PC-9 (cell line): ENCODE measurements at places on chromosomes 16 and 17. TPM values are rescaled to one million over a fixed set of nuclear protein-coding genes. Genes with fewer than 3 reads are reported as not detected.
A peak's percentile ranks its signal among the peaks of the same experiment; 100 is the strongest.

DNA sequence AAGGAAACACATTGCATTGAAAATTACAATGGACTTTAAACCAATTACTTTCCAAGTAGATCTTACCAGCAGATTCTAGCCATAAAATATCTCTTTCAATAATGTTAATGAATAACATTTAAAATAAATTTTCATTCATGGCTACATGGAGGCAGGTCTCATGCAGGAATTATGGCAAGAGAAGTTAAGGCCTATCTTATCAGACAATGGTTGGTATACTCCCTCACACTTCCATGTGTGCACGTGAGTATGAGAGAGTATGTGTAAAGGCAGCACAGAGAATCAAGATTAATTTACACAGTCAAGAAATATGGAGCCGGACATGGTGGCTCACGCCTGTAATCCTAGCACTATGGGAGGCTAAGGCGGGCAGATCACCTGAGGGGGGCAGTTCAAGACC, 76.5 kb downstream of the HELZ start:
- no peaks in the 10 kb centered on the region for H3K4me1 ChIP-seq
- DNase-seq: no peak
- H3K4me3 ChIP-seq: no peak overlapping the region
- peaks cover 14% of the 10 kb centered on the region; the same call in 1 of the 2 replicates for H3K36me3 ChIP-seq
- H3K27me3 ChIP-seq: no peaks in the 10 kb centered on the region
- no peak overlapping the region for H3K27ac ChIP-seq

- H3K4me3 ChIP-seq: no peak overlapping the region
- no peaks in the 10 kb centered on the region for H3K27me3 ChIP-seq
- no peaks in the 10 kb centered on the region for H3K36me3 ChIP-seq
- no peak overlapping the region for H3K27ac ChIP-seq
Measured at GRCh38 chr17:68172461-68172954, 75.3 kb upstream of the AMZ2 start.

DNA sequence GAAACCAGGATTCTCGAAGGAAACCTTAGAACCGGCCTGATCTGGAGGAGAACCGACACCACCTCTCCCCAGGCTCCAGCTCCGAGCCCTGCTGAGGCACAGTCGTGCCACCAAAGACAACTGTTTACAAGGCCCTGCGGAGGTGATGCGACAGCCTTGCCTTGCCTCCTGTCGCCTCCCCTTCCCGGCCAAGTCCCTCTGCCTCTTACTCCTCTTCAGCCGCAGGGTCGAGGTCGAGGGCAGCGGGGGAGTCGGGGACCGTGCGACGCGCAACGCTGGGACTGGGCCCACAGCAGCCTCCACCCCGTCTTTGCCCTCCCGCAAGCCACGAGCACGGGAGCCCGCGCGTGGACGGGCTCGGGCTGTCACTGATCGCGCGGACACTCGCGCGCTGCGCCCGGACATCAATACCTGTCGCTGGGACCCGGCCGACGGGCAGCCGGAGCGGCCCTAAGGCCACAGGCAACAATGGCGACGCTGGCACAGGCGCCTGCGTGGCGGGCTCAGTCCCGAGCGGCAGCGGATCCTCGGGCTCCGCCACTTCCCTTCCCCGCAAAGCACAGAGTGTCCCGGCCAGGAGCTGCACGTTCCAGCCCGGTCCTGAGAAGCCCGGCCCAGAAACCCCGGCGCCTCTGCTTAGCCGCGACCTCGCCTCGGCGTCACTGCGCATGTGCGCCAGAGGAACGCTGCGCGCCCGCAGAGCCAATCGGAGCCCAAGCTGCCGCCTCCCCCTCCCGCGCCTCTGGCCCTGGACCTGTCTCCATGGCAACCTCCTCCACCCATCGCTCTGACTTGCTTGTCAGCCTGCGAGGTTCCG, at the start of gene ZNF287:
Gene ZNF287, minus strand, starts transcription at position 664 of the 817 bp plus-strand sequence. CDS start 1,473 bp downstream, outside the sequence.
- H3K4me1 ChIP-seq: no peaks in the 10 kb centered on the region
- DNase-seq: peak; percentile 83
- no peak within 1 kb of the TSS for H3K4me3 ChIP-seq
- no peak within 1 kb of the TSS for H3K27ac ChIP-seq
- peaks cover 4% of the 10 kb centered on the region; the same call in 1 of the 2 replicates for H3K27me3 ChIP-seq

The RPL26 gene
- 2,320 and 2,519 TPM in 2 replicates for total RNA-seq

The PHF23 gene
- 64.5 and 65.8 TPM in 2 replicates for total RNA-seq

- H3K4me1 ChIP-seq: peaks cover 13% of the 10 kb centered on the region
- no peak for DNase-seq
- H3K36me3 ChIP-seq: no peaks in the 10 kb centered on the region
- no peaks in the 10 kb centered on the region for H3K27me3 ChIP-seq
- H3K4me3 ChIP-seq: no peak overlapping the region
Measured at GRCh38 chr17:82490512-82491195, 28.9 kb upstream of the FOXK2 start.

DNA sequence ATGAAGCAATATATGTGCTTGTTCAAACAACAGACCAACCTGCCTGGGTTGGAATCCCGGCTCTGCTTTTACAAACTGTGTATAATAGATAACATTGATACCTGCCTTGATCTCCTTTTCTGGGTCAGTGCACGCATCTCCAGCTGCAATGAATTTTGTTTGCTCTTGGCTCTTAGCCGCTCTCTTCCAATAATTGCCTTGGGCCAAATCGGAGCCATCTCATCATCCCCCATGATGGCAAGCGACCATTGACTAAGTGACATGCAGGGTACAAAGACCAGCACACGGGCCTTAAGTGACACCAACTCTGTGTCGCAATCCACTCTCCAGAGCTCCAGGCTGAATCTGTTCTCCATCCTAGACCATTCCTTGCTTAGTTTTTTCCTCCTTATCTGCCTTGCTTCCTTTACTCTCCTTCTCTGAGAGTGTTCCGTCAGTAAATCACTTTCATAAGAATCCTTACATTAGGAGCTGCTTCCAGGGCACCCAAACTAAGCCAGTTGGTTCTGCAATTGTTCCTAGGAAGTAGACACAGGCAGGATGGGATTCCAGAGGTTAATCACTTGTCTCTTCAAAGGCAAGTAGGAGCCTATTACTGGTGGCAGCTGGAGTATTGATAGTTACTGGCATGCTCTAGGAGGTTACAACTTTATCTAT, 134.2 kb downstream of the ABCA8 start:
- peaks cover 32% of the 10 kb centered on the region for H3K4me1 ChIP-seq
- no peaks in the 10 kb centered on the region for H3K36me3 ChIP-seq
- peak overlapping the region; percentile 7; the same call in 1 of the 2 replicates for H3K4me3 ChIP-seq

DNA sequence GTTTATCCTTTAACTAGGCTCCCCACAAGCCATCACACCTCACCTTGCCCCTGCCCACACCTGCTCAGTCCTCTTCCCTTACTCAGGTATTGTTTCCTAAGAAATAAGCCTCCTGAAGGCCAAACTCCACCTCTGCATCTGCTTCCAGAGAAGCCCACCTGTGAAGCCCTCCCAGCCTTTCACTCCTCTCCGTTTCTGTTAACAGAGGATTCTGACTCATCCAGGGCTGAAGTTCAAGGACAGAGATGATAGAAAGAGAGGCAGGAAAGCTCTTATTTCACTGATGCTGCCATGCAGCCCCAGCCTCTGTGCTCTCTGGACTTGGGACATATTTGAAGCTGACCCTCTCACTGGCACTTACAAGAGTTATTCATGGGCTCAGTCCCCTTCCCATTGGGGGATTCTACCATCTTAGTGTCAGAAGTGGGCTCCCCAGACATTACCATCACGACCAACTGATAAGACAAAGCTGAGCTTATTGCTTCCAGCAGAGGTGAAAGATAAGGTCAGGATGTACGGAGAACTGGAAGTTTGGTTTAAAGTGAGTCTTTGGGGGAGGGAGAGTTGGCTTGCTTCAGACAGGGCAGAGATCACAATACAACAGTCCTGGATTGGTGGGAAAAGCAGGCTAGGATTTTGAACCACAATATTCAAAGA, 35.3 kb upstream of the XYLT2 start:
- H3K4me1 ChIP-seq: no peaks in the 10 kb centered on the region
- no peak overlapping the region for H3K27ac ChIP-seq
- DNase-seq: no peak

DNA sequence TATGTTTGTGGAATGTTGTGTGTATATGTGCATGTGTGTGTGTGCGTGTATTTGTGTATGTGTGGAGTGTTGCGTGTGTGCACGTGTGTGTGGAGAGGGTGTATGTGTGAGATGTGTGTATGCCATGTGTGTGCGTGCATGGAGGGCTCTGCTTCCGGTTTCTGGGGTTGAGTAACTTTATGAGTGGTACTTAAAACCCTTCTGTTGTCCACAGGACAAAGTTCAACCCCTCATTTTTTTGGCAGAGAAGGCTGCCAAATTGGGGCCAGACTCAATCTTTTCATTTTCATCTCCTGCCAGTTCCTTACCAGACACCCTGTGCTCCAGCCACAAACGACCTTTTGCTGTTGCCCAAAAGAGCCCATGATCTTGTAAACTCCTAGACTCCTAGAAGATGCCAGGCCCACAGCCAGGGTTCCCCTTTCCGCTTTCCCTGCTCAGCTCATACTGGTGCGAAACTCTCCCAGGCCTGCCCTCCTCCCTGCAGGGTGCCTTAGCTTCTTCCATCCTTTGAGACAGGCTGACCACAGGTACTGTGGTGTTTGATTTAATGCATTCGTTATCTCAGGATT, 100.2 kb downstream of the CMIP start:
- no peaks in the 10 kb centered on the region for H3K4me1 ChIP-seq
- no peaks in the 10 kb centered on the region for H3K27me3 ChIP-seq
- H3K27ac ChIP-seq: no peak overlapping the region

GRCh38 chr17:9818760-9819159, 3.1 kb downstream of the GSG1L2 start:
- no peak for DNase-seq
- no peaks in the 10 kb centered on the region for H3K36me3 ChIP-seq
- H3K4me3 ChIP-seq: no peak overlapping the region
- no peaks in the 10 kb centered on the region for H3K27me3 ChIP-seq

DNA sequence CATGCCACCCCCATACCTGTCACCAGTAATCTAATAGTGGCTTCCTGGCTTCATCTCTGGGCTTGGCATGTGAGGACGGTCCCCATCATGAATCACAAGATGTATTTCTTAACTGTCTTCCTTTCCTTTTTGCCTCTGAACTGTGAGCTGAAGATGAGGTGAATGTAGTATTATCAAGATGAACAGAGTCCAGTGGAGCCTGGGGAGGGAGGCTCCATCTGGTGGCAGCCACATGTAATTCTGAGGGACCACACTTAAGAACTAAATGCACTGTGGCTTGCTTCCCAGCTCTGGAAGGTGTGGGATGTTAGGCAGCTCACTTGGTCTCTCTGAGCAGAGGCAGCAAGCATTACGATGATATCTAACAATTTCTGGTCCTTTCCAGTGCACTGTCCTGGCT, 354.9 kb upstream of the ASIC2 start:
- no peaks in the 10 kb centered on the region for H3K4me1 ChIP-seq
- H3K27ac ChIP-seq: no peak overlapping the region
- H3K36me3 ChIP-seq: no peaks in the 10 kb centered on the region

- 0 out of 2 replicates have a peak, but pooled peaks cover 6% of the 10 kb centered on the region for H3K27me3 ChIP-seq
- no peaks in the 10 kb centered on the region for H3K4me1 ChIP-seq
- no peak within 1 kb of the TSS for H3K27ac ChIP-seq
- H3K36me3 ChIP-seq: no peaks in the 10 kb centered on the region
- no peak for DNase-seq
Measured at GRCh38 chr17:82317394-82318168, at the start of gene CD7. TSS of gene CD7 (minus strand) at chr17:82317608. CDS start at chr17:82317495, 113 bp downstream.

- no peak overlapping the region for H3K4me3 ChIP-seq
- no peak for DNase-seq
- no peaks in the 10 kb centered on the region for H3K27me3 ChIP-seq
- no peak overlapping the region for H3K27ac ChIP-seq
Measured at GRCh38 chr17:36942019-36942599, 4.8 kb downstream of the LHX1 start.

The DRC3 gene
- 7.2 and 15.2 TPM in 2 replicates for total RNA-seq

DNA sequence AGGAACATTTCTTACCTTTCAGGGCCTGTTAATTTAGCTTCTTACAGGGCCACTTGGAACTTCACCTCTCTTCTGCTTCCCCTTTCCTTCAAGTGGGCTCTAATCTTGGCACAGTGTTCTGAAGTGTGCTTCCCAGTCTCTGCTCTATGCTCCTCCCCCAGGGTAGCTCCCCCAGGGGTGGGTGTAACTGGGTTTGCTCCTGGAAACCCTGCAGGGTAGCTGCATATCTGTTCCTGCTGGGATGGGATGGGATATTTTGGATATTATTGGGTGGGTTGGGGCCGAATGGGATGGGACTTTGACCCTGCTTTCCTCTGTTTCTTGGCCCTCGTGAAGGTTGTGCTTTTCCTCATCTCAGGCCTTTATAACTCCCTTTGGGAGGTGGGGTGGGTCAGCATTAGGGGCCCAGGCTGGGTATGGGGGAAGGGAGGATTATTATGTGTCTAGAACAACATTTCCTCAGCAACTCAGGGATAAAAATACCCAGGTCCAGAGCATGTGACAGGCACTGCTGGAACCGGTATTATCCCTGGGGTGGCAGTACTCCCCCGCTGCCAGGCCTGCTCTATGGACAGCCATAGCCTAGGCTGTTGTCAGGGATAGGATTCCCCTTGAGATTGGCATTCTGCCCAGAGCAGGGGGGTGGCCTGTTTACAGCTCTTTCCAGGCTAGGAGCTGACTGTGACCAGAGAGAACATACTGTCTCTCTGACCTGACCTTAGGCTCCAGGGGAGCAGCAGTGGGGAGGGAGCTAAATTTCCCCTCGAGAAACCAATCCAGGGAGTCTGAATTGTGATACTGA, 5.0 kb downstream of the NFE2L1 start:
- DNase-seq: peak; percentile 12
- H3K27me3 ChIP-seq: no peaks in the 10 kb centered on the region
- H3K27ac ChIP-seq: peak overlapping the region; percentile 13; the same call in 1 of the 2 replicates
- peaks cover 37% of the 10 kb centered on the region for H3K36me3 ChIP-seq
- no peak overlapping the region for H3K4me3 ChIP-seq

DNA sequence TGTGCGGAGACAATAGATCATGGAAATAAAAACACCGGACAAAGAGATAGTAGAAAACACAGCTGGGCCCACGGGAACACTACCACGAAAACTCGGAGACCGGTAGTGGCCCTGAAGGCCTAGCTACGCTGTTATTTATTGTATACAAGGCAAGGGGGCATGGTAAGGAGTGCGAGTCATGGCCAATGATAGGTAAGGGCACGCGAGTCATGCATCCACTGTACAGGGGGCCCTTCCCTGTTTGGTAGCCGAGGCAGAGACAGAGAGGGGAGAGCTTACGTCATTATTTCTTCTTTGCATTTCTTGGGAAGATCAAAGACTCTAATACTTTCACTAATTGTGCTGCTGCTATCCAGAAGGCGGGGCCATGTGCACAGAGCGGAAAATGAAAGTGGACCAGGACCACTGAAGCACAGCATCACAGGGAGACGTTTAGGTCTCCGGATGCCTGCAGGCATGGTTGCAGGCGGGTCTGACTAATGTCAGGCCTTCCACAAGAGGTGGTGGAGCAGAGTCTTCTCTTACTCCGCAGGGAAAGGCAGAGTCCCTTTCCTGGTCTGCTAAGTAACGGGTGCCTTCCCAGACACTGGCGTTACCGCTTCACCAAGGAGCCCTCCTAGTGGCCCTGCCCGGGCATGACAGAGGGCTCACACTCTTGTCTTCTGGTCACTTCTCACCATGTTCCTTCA, 74.4 kb upstream of the ARL4D start:
- H3K36me3 ChIP-seq: no peaks in the 10 kb centered on the region
- H3K27me3 ChIP-seq: no peaks in the 10 kb centered on the region
- H3K4me3 ChIP-seq: no peak overlapping the region
